KBM-7 (cell line): ENCODE measurements at places on chromosomes 2 and 18.
A peak's percentile ranks its signal among the peaks of the same experiment; 100 is the strongest.

- no peak for DNase-seq
These were observed 243.6 kb upstream of the SLC39A10 start for GRCh38 chr2:195413422-195413821.

DNA sequence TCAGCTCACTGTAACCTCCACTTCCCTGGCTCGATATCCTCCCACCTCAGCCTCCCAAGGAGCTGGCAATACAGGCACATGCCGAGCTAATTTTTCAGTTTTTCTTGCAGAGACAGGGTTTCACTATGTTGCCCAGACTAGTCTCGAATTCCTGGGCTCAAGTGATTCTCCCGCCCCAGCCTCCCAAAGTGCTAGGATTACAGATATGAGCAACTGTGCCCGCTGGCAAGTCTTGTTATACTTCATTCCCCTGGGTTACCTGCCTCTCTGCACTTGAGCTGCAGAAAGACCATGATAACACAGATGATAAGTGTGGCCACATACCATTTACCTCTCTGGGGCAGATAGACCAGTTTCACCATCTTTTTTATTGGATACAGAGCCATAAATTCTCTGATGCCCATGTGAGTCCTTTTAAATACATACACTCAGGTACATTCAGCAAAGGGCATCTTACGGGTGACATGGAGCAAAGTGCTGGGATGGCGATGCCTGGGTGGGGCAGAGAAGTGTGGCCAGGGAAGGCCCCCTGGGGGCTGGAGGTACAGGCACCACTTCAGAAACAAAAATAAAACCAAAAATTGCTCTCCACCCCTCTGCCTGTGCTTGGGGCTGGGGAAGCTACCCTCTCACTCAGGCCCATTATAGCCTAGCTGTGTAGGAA, 20.4 kb downstream of the CCT7 start:
- peak; percentile 3 for DNase-seq

GRCh38 chr18:47081578-47081977, 46.2 kb upstream of the ELOA2 start:
- no peak for DNase-seq

DNA sequence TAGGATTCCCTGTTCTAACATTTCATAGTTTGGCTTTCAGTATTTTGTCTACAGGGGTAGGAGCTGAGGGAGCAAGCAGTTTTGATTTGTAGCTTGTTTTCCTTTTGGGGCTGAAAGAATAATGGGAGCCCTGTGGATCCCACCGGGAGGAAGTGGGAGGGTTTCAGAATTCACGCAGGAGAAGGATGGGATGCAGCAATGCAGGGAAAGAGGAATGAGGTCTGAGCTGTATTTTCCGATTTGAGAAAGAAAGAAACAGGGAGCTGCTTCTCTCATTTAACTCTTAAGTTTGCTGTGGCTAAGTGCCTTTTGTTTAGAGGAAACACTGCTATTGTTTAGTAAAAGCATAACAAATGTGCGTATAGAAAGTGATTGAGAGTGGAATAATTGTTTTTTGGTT, 141.0 kb downstream of the ADCYAP1 start:
- DNase-seq: no peak

- DNase-seq: no peak
These were observed 76.5 kb upstream of the B3GNT2 start for GRCh38 chr2:62119311-62119974.

- DNase-seq: no peak
These were observed 35.9 kb downstream of the TAF4B start for GRCh38 chr18:26262156-26262555.

DNA sequence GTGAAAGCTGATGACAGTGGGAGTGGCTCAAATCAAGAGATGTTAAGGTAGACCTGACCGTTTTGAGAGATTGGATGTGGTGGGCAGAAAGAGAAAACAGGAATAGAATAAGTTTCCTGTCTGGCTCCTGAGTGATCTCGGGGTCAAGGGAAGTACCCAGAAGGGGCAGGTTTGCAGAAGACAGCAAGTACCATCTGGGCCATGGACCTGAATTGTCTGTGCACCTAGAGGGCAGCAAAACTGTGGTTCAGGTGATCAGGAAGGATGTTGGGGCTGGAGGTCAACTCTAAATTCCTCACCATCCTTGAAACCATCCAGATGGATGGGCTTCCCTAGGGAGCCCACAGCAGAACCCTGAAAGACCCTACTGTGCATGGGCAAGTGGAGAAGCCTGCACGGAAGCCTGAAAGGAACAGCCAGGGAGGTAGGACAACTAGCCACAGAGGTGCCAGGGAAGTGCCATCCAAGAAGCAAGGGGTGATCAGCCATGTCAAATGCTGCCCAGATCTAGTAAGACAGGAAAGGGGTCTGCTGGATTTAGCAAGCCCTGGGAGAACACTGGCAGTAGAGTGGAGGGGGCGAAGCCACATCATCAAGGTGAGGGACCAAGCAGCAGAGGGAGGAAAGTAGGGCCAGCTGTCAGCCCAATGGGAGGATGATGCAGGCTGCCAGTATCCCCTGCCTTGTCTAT, 8.0 kb downstream of the TEX261 start:
- no peak for DNase-seq

DNA sequence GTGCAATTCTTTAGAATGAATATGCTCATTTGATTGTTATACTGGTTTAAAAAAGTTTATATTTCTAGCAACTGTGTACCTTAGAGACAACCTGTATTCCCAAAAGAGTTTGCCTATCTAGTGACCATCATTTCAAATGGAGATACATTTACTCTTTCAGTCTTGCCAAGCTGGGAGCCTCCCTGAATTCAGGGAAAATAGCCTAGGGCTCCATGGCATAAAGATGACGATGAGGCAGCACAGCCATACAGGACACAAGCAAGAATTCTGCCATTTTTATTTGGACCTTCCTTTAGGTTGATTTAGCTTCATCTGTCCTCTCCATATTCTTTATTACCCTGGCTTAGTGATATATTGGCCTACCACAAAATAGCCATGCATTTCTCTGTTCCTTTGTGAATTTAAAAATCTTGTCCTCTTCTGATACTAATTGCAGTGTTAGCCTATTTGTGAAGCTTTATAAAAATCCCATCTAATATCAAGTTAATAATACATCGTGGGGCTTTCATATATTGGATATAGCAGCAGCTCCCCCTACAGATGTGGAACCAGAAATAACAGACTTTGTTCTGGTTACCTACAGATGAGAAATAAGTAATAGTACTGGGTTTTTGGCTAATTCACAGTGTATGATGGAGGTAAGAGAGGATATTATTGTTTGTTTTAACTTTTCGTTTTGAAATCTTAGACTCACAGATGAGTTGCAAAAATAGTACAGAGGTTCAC, 1661.9 kb upstream of the PIK3C3 start:
- no peak for DNase-seq

DNA sequence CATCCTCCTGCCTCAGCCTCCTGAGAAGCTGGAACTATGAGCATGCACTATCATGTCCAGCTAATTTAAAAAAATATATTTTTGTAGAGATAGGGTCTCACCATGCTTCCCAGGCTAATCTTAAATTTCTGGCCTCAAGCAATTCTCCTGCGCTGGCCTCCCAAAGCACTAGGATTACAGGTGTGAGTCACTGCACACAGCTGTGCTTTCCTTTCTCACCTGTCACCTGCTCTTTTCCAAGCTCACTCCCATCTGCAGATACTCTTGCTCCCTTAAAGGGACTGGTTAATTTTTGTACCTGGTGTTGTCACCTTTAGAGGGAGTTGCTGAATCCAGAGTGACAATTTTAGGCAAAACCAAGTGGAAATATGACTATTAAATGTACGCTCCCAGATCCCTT, 178.2 kb downstream of the LOXHD1 start:
- DNase-seq: no peak

GRCh38 chr2:30218338-30218713, 13.0 kb upstream of the LBH start:
- no peak for DNase-seq

- DNase-seq: no peak
These were observed 25.2 kb downstream of the FECH start for GRCh38 chr18:57561261-57561660.

GRCh38 chr18:77068321-77069312, 64.0 kb downstream of the MBP start:
- DNase-seq: peak; percentile 75

DNA sequence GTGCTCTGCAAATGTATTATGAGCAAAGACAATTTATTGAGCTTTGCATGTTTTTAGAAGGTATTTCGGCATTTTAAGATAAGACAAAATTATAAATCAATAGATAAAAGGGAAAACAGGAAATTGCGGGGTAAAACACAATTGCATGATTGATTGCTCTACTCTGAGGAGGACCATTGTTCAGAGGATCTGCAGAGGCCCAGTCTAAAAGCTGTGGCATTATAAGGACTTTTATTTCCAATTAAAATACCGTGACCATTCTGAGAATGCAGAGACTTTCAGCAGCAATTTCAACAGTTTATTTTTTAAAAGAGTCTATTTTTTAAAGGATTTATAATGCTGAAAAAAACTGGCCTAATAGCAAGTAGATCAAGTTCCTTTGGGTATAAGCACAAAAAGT, 62.0 kb downstream of the TPGS2 start:
- DNase-seq: no peak

DNA sequence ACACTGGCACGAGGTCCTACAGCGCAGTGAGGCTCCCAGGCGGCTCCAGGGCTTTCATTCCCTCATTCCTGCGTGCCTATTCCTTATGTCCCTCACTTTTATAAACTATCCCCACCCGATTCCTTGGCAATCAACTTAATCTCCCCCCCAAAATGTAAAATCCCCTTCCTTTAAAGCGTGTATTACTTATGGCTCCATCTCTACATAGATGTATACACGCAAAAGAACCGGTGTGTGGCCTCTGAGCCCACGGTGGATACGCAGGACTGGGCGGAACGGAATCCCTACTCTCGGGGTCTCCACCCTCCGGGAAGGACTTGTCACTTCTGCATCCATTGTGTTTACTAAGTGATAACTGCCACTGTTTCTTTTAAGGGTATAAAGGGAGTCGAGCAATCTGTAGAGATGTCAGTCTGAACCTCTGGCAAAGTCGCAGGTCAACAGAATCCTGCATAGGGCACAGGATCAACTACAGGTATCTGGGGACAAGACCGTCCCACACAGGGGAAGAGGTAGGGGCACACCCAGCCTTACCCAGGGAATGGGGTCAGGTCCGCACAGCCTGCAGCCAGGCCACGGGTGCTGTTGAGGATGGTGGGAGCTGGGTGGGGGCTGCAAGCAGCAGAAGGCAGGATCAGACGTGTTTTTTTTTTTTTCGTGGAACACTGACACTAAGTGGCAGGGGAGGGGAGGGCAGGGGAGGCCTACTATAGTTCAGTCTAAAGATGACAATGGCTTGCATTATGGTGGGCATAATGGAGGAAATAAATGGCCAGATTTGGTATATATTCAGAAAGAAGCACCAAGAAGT, 42.1 kb downstream of the HDLBP start:
- peak; percentile 40 for DNase-seq

DNA sequence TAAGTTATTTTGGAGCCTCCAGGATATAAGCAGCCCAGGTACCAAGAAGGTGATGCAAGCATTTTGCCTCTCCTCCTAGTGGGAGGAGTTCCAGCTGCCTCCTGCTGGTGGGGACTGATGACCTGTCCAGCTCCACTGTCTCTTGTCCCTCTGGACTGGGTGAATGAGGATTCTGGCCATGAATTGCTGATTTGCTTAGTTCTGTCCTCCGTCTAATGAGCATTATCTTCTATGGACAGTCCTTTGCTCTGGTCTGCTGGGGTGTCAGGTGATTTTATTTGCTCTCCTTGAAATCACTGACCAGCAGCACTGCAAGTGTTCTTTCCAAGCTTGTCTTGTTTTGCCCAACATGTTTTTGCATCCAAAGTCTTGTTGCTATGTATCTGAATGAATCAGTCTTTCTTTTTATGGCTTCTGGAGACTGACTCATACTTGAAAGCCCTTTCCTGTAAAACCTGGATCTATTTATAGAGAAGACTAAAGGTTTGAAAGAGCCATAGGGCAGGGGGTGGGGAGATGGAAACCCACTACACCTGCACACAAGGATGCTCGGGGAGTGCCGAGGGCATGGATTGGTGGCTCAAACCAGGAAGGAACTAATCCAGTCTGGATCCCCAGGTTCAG, 40.5 kb upstream of the EFHD1 start:
- no peak for DNase-seq

- DNase-seq: no peak
These were observed 50.0 kb downstream of the TWIST2 start for GRCh38 chr2:238897911-238898311.

- DNase-seq: no peak
These were observed 53.1 kb downstream of the ADCY3 start for GRCh38 chr2:24866946-24867345.

DNA sequence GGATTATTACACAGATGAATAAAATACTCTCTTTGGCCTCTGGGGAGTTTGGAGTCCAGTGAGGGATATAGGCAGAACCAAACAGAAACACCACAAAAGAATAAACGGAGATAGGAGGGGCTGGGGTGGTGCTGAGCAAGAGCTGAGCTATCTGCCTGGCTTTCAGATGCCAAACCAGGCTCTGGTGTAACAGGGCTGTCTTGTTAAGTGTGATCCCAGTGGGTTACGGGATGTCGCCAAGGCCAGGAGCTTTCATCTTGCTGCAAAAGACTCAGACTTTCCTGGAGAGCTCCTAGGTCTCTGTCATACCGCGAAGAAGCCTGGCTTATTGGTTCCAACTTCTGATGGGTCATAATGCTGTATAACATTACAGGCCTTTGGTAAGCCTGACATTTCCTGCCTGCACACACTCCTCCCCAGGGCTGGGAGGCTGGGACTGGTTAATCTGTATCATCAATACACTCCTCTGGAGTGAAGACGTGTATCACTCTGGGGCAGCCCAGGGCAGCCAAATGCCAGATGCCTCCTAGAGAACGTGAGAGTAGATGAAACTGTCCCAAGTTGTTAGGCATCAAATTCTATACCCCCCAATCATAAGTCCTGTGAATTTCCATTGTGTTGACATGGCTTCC, 60.5 kb downstream of the STPG4 start:
- no peak for DNase-seq

- DNase-seq: no peak
These were observed 496 bp upstream of the NAPG start for GRCh38 chr18:10525371-10525691.

DNA sequence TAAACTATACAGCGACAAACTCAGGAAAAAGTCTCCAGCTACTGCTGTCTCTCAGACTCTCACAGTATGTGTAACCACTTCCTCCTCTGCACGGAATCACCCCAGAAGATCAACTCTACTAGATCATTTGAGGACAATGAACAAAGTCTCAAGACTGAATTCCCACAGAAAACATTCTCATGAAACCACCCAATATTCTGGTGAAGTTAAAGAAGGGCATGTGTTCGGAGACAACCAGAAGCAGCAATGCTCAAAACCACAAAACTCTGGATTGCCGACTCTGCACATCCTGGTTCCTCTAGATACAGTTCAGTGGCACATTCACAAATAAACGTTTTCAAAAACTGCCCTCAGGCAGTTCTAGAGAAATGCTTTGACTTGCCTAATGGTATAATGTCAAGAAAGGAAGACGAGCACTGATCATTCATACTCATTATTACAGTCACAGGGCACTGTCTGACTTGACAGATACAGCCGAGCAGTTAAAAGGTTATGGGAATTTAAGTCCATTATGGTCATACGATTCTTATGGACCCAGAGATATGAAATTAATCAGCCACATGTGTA, 91.9 kb upstream of the STK17B start:
- peak; percentile 93 for DNase-seq
